ENCODE measurements at places on chromosomes 12 and 14.

- DNase-seq: no peak
Measured at GRCh38 chr12:129145381-129145780, 292.1 kb downstream of the GLT1D1 start.

GRCh38 chr12:12323591-12323990, 26.5 kb downstream of the MANSC1 start:
- DNase-seq: no peak

DNA sequence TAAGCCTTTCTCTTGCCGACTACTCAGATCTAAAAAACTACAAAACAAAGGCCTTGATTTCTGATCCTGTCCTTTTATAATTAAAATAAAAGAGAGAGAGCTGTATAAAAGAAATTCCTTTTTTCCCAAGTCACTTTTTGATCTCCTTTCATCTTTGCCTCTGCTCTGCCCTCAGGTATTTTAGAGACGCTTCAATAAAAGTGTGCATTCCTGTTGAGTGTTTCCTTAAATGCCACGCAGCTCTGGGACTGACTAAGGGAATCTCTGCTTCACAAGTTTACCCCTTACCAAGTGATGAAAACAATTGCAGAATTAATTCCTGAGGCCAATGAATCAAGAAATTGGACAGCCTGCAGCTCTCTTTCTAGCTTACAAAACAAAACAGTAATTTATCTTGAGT, 1109.8 kb downstream of the TMTC2 start:
- DNase-seq: no peak

DNA sequence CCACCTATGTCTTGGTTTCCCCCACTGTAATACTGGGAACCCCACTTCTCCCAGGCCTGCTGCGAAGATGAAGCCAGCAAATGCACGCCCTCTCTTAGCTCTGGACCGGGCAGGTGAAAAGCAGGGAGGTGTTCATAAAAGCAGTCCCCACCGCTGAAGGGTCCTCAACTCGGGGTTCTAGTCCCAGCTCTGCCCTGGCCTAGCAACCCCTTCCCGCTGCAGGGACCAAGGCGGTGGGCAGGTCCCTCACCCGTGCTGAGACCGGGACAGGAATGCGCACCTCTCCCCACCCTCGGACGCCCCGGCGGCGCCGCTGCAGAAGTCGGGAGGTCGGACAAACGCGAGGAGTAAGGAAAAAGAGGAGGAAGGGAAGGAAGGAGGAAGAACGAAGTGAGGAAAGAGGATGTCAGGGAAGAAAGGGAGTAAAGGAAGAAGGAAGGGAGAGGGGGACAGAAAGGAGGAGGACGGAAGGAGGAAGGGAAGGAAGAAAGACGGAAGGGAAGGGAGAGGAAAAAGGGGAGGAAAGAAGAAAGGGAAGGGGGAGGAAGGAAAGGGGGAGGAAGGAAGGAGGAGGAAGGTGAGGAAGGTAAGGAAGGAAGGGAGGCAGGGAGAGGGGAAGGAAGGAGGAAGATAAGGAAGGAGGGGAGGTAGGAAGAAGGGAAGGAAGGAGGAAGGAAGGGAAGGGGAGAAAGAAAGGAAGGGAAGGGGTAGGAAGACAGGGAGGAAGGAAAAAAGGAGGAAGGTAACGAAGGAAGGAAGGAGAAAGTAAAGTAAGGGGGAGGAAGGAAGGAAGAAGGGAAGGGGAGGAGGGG, 701 bp downstream of the SPRING1 start:
- DNase-seq: no peak

- no peak for DNase-seq
Measured at GRCh38 chr12:66692170-66692569, 13.3 kb upstream of the GRIP1 start.

DNA sequence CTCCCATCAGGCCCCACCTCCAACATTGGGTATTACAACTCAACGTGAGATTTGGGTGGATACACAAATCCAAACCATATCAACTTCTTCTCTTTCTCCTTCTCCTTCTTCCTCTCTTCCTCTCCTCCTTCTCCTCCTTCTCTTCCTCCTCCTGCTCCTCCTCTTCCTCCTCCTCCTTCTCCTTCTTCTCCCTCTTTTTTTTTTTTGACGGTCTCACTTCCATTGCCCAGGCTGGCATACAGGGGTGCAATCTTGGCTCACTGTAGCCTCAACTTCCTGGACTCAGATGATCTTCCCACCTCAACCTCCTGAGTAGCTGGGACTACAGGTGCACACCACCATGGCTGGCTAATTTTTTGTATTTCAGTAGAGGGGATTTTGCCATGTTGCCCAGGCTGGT, 11.4 kb upstream of the NUBPL start:
- DNase-seq: no peak

DNA sequence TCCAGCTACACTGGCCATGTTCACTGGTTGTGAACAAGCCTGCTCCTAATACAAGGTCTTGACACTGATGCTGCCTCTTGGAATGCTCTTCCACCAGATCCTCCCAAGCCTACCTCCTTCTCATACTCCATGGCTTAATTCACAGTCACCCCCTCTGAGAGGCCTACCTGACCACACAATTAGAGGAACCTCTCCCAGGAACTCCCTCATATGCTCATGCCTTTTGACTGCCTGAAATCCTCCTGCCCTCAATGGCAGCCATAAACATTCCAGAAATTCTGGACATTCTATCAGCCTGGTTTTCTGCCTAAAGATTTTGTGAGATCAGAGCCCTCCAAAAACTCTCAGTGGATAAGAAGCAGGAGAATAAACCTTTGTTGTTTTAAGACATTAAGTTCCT, 340.2 kb downstream of the C12orf75 start:
- no peak for DNase-seq

GRCh38 chr14:61609191-61609843, 86.0 kb upstream of the HIF1A start:
- DNase-seq: no peak

All from activated CD4-positive, CD25-positive, alpha-beta regulatory T cell (primary cell).